ENCODE measurements at places on chromosomes 13 and 19. TPM values are rescaled to one million over a fixed set of nuclear protein-coding genes. Genes with fewer than 3 reads are reported as not detected.

Gene ZNF561
- polyA plus RNA-seq = 39.3 TPM

Gene FCHO1
- 0.35 TPM for polyA plus RNA-seq

Gene C1QTNF9
- polyA plus RNA-seq = 0.11 TPM

Gene RFPL4A
- not detected for polyA plus RNA-seq

Gene SLC25A41
- polyA plus RNA-seq = not detected

Gene KIR3DL3
- not detected for polyA plus RNA-seq

Gene PSG6
- polyA plus RNA-seq = not detected

Gene CTXN1
- 2.2 TPM for polyA plus RNA-seq

Gene CEACAM7
- not detected for polyA plus RNA-seq

Gene CCDC169
- polyA plus RNA-seq = 1.3 TPM

Gene NUDT15
- polyA plus RNA-seq = 17.1 TPM

Gene CLEC17A
- polyA plus RNA-seq = not detected

Gene HSD17B14
- 2.3 TPM for polyA plus RNA-seq

Gene TMEM238
- not detected for polyA plus RNA-seq

Gene PLK5
- not detected for polyA plus RNA-seq

Gene ZNF607
- polyA plus RNA-seq = 3.0 TPM

Gene CYP4F11
- not detected for polyA plus RNA-seq

Gene ACP5
- polyA plus RNA-seq = 4.0 TPM

Gene PSG11
- 0.11 TPM for polyA plus RNA-seq

Gene SRRM5
- polyA plus RNA-seq = 0.12 TPM

Gene CGB2
- polyA plus RNA-seq = not detected

Gene IGFLR1
- polyA plus RNA-seq = 2.0 TPM

Gene TJP3
- not detected for polyA plus RNA-seq

Gene TSEN34
- 36.4 TPM for polyA plus RNA-seq

Measured in AG04450 (cell line).